Iris pigment epithelial cell (primary cell): ENCODE measurements at places on chromosomes 7 and 10.

GRCh38 chr10:17109475-17110207 is 20.0 kb downstream of the CUBN start:
- peak; percentile 84 for DNase-seq

- DNase-seq, result no peak
These were observed 457.5 kb downstream of the KCNMA1 start for GRCh38 chr10:77180104-77180503.

GRCh38 chr10:117619223-117619622 is 76.7 kb downstream of the EMX2 start:
- no peak for DNase-seq

- DNase-seq, result peak; percentile 18
These were observed 7.6 kb downstream of the LZTS2 start for GRCh38 chr10:101007099-101007711.

DNA sequence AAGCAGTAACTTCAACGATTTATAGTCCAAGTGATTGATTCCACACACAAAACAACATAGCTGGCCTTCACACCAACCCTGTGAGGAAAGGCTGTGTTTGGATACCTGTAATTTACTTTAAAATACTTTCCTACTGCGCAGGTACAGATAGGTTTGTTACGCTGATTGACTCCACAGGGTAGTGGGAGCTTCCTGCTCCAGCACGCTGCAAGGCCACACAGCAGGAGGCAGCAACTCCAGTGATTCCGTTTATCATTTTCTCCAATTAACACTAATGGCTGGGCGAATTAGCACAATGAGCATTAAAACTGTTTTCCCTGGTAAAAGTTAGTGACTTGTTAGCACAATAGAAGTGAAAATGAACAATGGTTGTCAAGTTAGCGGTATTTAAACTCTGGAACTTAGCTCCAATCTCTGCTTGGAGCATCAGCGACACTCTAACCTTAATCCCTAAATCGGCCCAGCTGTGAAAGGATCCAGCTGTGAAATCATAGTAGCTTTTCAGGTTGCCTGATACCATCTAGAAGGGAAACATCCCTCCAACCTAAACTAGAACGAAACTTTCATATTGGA is 959 bp downstream of the DCLRE1C start:
- peak; percentile 31 for DNase-seq

DNA sequence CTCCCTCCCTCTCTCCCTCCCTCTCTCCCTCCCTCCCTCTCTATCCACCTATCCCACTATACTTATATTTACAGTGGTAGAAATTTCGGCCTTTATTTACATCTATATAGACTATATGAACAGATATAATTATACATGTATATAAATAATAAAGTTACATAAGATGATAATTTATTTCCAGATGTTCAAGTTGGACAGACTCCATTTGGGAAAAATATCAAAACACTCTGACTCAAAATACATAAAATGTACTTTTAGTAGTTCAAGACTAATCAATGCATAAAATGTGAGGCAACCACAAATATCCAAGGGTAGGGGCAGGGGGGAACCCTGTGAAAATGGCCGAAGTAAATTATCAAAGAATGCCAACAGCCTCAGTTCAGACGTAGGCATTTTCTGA is 203.0 kb downstream of the FANK1 start:
- DNase-seq, result no peak

GRCh38 chr10:96688789-96689188 is 31.5 kb downstream of the PIK3AP1 start:
- DNase-seq, result no peak

DNA sequence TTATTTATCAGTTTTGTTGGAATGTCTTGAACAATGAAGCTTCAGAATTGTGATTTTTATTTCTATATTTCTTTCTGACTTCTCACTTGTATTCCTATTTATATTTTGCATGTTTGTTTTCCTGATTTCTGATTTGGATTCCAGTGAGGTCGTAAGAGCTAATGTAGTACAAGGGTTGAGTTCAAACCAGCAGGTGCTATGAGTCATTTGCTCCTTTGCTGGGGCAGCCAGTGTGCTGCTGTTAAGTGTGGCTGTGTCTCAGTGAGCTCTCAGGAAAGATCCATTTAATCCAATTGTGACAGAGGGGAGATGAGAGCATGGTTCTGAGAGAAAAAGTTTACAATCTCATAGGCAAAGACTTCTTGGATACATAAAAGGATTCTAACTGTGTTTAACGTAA is 48.6 kb downstream of the MCU start:
- DNase-seq, result peak; percentile 85

- DNase-seq, result peak; percentile 31
These were observed 53.8 kb upstream of the SLC16A12 start for GRCh38 chr10:89589101-89589720.

DNA sequence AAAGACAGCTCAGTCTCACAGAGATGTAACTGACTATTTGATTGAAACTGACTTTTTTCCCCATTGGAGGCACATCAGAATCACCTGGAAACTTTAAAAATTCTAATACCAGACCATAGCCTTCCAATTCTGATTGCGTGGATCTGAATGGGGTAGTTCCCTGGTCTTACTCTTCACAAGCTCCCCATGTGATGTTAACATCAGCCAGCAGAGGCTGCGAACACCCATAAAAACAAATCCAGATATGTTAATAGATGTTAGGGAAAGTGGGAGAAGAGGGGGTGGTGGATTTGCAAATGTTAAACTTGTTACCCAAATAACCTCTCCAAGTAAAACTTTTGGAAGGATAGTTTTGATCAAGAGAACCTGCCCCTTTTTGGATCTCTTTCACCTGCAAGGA is 1133.4 kb downstream of the CNTNAP2 start:
- no peak for DNase-seq

- no peak for DNase-seq
These were observed 85.7 kb upstream of the GLCCI1 start for GRCh38 chr7:7882888-7883287.

DNA sequence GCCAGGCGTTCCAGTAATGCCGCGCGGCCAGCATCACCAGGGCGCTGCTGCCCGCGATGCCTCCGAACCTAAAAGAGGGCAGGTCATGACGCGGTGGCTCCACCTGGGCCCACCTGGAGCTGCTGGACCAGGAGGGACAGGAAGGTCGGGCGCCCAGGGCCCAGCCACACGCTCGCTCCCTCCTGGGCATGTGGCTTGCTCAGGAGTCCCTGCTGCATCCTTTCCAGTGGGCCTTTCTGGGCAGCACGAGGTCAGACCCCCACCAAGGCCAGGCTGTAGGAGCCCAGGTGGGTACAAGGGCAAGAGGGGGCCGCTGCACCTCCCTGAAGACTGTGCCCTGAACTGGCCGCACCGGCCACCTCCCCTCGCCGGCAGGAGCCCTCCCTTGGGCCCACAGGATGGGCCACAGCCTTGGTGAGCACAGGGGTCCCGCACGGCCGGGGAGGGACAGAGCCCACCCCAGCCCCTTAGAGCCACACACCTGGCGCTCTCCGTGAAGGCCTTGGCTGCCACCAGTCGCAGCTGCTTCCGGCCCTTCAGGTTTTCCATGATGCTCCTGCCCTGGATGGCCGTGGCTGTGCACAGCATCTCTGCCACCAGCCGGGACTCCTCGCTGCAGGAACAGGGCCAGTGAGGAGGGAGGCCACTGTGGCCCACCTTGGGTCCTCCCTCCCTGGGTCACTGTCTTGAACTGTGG is 43.2 kb downstream of the CFAP46 start:
- no peak for DNase-seq

DNA sequence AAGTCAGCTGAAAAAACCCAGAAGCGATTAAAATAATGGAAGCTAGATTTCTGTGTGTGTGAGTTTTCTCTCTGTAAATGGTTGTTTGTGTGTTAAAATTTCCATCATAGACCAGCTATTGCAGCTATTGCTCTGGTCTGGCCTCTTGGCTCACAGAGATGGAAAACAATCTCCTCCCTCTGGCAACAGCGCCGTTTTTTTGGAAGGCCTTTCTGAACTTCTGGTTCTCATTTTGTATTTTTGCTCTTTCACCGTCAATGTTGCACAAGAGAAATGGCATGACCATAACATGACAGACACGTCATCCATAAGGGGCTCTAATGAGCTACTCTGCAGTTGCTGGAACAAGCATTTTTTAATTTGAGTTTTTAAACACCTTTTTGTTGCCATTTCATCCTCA is 91.0 kb downstream of the CUBN start:
- DNase-seq, result no peak

- peak; percentile 3 for DNase-seq
These were observed 884 bp downstream of the ICA1 start for GRCh38 chr7:8260871-8261694.

DNA sequence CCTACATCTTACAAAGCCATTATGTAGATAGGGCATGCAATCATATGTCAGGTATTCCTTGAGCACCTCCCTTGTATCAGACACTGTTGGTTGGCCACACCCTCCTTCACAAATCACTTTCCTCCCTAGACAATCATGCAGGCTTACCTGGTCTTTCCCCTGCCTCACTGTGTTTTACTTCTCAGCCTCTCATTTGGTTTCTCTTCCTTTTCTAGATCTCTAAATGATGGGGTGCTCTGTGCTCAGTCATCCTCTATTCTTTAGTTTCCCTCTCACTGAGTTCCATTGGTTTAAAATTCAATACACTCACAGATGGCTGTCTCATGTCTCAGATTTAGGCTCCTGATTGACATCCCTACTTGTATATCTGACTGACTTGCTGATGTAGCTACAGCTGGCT is 31.4 kb downstream of the ANK3 start:
- no peak for DNase-seq

DNA sequence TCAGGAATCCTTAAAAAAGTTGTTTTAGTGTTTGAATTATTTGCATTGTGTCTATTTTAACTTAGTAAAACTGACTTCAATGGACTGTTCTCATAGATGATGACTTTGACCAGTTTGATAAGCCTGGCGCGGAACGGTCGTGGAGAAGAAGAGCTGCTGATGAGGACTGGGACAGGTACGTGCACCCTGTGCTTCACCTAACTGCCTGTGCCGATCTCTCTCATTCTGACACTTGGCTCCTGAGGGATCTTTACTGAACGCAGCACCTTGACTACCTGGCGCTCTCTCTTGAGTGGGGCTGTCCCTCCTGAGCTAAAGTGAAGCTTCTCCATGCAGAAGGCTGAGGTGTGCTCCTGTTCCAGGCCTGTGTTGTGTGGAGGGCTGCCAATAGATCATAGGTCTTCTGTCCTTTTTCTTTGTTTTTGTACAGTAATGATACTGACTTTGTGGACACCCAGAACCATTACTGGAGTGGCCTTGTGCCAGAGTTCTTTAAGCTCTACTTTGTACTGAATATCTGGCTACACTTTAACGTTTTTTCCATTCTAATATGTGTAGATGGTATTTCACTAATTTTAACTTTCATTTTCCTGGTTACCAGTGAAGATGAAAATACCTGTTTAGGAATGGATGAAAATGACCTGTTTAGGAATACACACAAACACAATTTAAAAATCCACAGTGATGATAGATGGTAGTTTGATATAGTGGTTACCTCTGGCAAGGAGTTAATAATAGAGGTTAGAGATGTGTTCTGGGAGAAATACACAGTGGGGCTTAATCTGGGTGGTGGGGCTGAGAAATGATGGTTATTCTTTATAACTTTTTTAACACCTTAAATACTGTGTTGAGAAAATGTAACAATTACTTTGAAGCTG is 20.9 kb downstream of the RBM33 start:
- DNase-seq, result no peak

GRCh38 chr7:55148571-55148970 is 129.8 kb downstream of the EGFR start:
- peak; percentile 26 for DNase-seq

DNA sequence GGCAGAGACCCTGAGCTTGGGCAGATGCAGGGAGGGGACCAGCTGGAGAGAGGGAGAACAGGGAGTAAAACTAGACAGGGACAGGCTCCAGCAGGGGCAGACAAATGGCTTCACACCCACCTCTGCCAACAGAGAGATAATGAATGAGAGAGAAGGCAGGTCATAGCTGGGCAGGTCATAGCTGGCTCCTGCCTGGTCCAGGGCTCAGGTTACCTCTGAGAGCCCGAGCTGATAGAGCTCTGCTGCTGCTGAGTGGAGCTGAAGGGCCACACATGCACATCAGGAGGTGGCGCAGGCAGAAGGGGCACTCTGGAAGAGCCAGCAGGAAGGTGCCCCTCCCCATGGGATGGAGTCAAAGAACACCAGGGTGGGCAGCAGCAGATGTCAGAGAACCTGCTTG is 154.2 kb downstream of the GFRA1 start:
- DNase-seq, result no peak

- no peak for DNase-seq
These were observed 217.9 kb downstream of the ADAM12 start for GRCh38 chr10:126170371-126170770.

DNA sequence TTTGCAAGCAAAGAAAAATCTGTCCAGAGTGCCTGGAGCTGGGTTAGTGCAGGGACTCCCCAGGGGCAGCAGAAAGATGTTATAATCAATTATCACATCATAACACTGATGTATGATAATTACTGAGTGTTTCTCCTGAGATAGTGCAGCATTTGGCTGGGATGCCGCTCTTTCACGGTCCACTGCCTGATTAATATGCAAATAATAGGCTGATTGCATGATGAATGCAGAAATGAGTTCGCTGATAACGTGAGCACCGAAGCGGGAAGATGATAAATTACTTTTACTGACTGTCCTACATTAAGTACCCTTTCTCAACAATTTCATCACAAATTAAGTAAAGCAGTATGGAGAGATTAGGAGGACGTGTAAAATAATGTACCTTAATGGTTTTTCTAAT is 71.4 kb upstream of the SH2B2 start:
- no peak for DNase-seq

GRCh38 chr7:34333184-34333583 is 324.8 kb upstream of the NPSR1 start:
- no peak for DNase-seq

DNA sequence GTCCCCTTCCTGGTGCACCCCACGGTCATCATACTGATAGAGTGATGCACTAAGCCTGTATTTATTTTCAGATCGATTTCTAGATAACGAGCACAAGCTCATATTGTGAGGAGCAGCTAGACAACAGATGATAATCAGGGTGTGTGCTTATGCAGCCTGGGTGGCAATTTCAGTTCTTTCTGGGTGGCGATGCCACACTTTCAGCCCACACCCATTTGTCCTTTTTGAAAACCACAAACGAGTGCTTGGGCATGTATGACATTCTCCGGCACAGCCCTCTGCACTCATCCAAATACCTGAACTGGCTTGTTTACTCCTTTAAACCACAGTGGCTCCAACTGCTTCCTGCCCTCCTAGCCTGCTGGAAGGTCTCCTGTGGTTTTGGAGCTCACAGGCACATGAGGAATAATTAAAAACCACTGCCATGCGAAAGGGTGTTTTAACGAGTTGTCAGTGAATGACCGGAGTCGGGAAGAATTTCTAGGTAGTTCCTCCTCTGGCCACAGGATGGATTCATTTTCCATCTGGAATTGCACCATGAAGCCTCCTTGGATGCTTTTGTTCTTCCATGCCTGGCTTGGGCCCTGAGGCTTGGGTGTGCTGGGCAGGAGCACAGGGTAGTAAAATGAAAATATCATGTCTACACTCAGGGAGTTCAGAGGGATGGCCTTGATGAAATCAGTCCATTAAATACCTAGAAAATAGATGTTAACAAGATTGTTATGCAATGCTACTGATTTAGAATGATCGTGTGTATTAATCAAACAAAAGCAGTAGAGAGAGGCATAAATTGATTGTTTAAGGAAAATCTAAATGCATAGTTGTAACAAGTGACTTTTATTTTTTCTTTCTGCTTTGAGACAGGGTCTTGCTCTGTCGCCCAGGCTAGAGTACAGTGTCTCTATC is 52.4 kb upstream of the ITGB1 start:
- DNase-seq, result peak; percentile 84

- peak; percentile 60 for DNase-seq
These were observed 194.8 kb upstream of the ZNF32 start for GRCh38 chr10:43843321-43844101.
